Cardiac muscle cell (in vitro differentiated cells and primary cell): ENCODE measurements at places on chromosomes 1 and 21. TPM values are rescaled to one million over a fixed set of nuclear protein-coding genes. Genes with fewer than 3 reads are reported as not detected.

The QSOX1 gene
- total RNA-seq: 34.6 and 37.8 TPM in 2 replicates

DNA sequence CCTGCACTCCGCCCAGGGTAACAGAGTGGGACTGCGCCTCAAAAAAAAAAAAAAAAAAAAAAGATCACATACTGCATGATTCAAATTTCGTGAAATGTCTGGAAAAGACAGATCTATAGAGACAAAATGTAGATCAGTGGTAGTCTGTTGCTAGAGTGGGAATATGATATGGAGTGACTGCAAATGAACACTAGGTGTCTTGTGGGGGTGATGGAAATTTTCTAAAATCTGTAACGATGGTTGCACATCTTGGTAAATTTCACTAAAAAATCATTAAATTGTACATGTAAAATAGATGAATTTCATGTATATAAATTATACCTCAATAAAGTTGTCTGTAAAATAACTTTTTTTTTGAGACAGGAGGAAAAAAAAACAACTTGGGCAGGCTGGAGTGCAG is 5.5 kb downstream of the AIDA start:
- peaks cover 4% of the 10 kb centered on the region for H3K4me1 ChIP-seq
- peaks cover 11% of the 10 kb centered on the region for H3K36me3 ChIP-seq
- H3K27ac ChIP-seq: no peak overlapping the region

- H3K36me3 ChIP-seq: no peaks in the 10 kb centered on the region
- H3K27me3 ChIP-seq: no peaks in the 10 kb centered on the region
- peaks cover 9% of the 10 kb centered on the region for H3K4me1 ChIP-seq
- H3K4me3 ChIP-seq: no peak overlapping the region
- no peak overlapping the region for H3K27ac ChIP-seq
- peak; percentile 66 for DNase-seq
Measured at GRCh38 chr1:212167098-212167497, 118.1 kb upstream of the PPP2R5A start.

GRCh38 chr1:93605812-93606512 is 75.7 kb downstream of the BCAR3 start:
- no peak overlapping the region for H3K27ac ChIP-seq
- H3K4me3 ChIP-seq: no peak overlapping the region
- no peaks in the 10 kb centered on the region for H3K4me1 ChIP-seq
- H3K27me3 ChIP-seq: peaks cover 49% of the 10 kb centered on the region

DNA sequence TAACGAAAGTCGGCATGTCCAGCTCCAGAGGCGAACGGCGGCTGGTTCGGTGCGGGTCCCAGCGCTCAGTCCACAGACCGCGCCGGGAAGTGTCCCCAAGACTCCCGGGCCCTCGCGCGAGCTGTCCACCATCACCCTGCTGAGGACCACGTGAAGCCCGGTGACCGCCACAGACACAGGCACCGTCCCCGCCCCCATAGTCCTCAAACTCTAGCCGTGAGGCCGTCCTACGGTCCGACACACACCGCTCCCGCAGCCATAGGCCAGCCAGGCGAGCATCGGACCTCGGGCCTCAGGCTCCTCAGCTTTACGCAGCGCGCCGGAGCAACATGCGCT is 535 bp downstream of the SETD4 start:
- H3K36me3 ChIP-seq: peaks cover 19% of the 10 kb centered on the region
- no peak for DNase-seq
- peak overlapping the region; percentile 86 for H3K27ac ChIP-seq
- no peaks in the 10 kb centered on the region for H3K27me3 ChIP-seq

The CIART gene
- total RNA-seq: 15.4 and 17.7 TPM in 2 replicates

DNA sequence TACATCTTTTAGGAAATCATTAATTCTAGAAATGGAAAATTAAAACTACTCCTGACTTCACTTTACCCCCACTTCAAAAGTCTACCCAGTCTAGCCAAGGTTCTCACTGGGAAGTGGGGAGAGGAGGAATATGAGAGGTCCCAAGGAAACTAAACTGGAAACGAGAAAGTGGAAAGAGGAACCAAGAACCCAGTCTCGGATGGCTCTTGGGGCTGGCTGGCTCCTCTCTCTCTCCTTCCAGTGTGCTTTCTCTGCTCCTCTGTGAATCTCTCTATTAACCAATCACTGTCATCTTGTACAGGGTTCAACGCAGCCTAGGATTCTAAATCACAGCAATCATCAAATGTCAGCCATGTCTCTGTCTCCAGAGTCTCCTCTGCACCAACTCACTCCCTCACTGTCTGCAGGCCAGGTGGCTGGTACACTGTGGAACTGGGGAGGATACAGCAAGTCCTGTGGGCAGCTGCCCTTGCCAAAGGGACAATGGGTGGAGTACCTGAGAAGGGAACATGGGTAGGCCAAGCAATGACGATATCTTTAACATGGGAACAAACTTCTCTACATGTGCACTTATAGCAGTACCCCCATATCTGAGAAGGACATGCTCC is 33.7 kb downstream of the GNB1 start:
- H3K36me3 ChIP-seq: no peaks in the 10 kb centered on the region
- H3K4me3 ChIP-seq: no peak overlapping the region
- H3K27ac ChIP-seq: peak overlapping the region; percentile 62
